HAP-1 (cell line): ENCODE measurements at places on chromosomes 6 and 20.

- DNase-seq = no peak
Observed at GRCh38 chr6:9136141-9136822, 700.9 kb upstream of the SLC35B3 start.

- DNase-seq = peak; percentile 52
Observed at GRCh38 chr6:128507337-128508310, 12.8 kb downstream of the PTPRK start.

DNA sequence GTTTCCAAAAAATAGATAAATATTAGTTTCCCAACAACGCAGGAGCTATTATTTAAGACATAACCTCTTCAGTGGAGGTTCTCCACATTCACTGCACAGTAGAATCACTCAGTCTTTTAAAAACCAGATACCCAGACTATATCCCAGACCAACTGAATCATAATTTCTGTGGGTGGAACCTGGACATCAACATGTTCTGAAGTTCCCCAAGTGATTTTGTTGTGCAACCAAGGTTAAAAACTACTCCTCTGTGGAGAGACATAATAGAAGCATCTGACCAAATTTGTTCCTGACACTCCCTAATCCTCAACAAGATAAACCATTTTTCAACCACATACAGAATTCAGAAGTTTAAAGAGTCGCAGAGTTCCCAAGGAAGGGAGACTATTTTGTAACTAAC lies 42.3 kb downstream of the STK38 start:
- DNase-seq = no peak

DNA sequence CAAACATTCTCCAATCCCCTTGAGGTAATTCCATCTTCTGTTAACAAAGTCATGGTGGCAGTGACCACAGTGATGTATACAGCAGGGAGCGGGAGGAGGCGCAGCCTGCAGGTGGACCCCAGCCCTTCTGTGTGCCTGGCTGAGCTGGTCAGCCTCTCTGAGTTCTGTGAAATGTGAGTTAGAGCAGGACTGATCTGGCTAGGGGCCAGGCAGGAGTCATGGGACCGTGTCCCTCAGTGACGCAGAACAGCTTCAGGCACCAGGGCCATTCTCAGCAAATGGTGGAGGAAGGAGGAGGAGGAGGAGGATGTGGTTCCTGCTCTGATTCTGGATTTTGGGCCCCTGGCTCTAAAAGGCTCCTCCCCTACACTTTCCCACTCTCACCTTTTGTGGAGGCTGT lies 6.9 kb downstream of the PHACTR3 start:
- no peak for DNase-seq

DNA sequence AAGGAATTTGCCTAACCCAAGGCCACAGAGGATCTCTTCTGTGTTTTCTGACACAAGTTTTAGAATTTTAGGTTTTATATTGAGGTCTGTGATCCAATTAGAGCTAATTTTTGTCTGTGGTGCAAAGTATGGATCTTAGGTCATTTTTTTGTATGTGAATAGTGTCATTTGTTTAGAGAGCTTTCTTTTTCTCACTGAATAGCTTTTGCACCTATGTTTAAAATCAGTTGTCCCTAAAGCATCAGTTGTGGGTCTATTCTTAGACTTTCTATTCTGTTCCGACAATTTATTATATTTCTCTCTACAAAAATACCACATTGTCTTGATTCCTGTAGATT lies 341 bp upstream of the MCM9 start:
- no peak for DNase-seq

GRCh38 chr6:146357578-146358430 lies 185.8 kb upstream of the RAB32 start:
- no peak for DNase-seq

DNA sequence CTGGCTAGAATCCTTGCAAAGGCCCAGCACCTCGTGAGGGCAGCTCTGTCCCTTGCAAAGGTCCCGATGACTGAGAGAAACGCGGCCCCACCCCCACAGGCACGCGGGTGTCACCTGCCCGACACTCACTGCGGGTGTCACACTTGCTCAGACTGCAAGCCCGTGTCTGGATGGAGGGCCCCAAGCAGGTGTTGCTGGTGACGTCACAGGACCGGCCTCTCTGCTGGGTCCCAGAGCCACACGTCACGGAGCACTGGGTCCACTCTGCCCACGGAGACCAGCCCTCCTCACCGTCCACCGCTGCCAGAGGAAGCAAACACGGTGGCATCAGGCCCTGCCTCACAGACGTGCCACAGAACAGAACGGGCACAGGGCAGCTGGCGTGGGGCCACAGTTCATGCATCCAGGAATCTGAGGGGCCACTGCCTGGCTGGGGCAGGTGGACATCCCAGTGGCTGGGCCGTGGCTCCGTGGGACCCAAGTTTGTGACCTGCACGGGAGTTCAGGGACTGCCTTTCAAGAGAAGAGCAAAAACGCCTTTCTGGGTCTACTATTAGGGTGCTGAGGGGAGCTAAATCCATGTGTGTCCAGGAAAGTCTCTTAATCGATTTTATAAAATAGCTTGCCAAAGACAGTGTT lies 16.0 kb downstream of the THBS2 start:
- DNase-seq = no peak

GRCh38 chr6:150144294-150144868 lies 1.5 kb downstream of the PPP1R14C start:
- no peak for DNase-seq

DNA sequence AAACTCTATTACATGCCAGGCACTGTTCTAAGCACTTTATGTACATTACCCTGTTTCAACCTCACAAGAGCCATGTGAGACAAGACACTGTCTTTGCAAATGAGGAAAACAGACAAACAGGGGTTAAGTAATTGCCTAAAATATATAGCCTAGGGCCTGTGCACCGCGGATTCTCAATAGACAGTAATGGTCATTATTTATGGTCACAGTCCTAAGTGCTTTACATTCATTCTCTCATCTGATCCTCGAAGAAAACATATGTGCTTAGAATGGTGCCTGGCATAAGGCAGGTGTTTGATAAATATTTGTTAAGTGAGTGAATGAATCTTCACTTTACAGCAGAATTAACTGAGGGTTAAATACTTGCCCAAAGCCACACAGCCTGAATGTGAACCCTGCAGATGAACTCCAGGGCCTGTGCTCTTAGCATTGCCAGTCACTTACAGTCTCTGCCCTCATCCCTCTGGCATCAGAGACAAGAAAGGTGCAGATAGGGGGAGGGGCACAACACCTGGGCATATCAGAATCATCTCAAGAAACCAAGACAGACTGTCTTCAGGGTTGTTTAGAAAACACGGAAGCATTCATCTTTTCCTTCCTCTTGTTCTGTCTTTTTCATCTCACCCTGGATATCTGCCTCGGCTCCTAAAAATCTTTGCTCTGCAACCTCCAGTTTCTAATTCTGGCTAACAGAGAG lies 92.8 kb upstream of the SASH1 start:
- no peak for DNase-seq

DNA sequence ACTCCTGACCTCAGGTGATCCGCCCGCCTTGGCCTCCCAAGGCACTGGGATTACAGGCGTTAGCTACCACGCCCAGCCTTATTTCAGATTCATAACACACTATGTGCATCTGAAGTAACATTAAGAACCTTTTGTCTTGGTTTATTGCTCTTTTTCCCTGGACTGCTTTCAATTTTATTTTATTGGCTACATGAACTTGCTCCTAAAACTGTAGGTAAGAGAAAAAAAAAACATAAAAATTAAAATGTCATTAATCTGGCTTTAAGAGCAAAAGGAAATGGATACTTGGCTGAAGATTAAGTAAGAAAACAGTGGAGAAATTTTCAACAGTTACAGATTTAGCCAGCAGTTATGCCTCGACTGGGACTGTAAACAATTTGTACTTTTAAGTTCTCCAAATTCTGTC lies 62.5 kb downstream of the GJA1 start:
- DNase-seq = no peak

- peak; percentile 84 for DNase-seq
Observed at GRCh38 chr20:58233881-58234528, 5.6 kb upstream of the ANKRD60 start.

- DNase-seq = no peak
Observed at GRCh38 chr6:139373928-139374356, 506 bp downstream of the CITED2 start.

- no peak for DNase-seq
Observed at GRCh38 chr20:19538556-19538955, 219.5 kb upstream of the RIN2 start.

- no peak for DNase-seq
Observed at GRCh38 chr6:141413196-141413595, 719.5 kb upstream of the GJE1 start.

- no peak for DNase-seq
Observed at GRCh38 chr20:12638633-12639312, 370.0 kb upstream of the SPTLC3 start.

GRCh38 chr6:114058435-114058834 lies 87.5 kb upstream of the HDAC2 start:
- DNase-seq = no peak

- DNase-seq = no peak
Observed at GRCh38 chr6:122459240-122459639, 12.4 kb downstream of the SERINC1 start.

- no peak for DNase-seq
Observed at GRCh38 chr20:61543086-61543485, 291.0 kb downstream of the CDH4 start.

GRCh38 chr20:49270177-49270576 lies 7.7 kb downstream of the ZNFX1 start:
- no peak for DNase-seq
